HuH-7.5 (cell line): ENCODE measurements at places on chromosomes 11 and 22.

- DNase-seq = peak; percentile 51
Measured at GRCh38 chr11:8099291-8099899, 18.4 kb downstream of the TUB start.

GRCh38 chr11:3132271-3132781 lies 32.8 kb downstream of the OSBPL5 start:
- no peak for DNase-seq

- no peak for DNase-seq
Measured at GRCh38 chr11:109249597-109249996, 172.4 kb upstream of the C11orf87 start.

DNA sequence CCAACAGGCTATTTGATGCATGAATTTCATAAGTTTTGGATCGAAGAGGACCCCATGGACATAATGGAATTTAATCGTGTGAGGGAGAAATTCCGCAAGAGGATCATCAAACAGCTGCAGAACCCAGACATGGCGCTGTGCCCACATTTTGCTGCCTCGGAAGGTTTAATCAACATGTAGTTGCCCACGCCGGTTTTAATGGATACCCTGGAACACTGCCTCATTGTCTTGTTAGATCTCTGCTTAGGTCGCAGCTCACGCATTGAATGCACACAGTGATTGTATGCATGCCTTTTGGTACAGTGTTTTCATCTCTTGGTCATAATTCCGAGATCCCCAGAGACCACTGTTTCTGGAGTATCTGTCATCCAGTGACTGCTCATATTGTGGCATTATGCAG lies 46.8 kb downstream of the SLN start:
- DNase-seq = no peak

- DNase-seq = no peak
Measured at GRCh38 chr11:134196756-134197155, 27.0 kb downstream of the NCAPD3 start.

- DNase-seq = no peak
Measured at GRCh38 chr11:10413268-10413667, 41.8 kb upstream of the AMPD3 start.

GRCh38 chr11:108966206-108966605 lies 301.3 kb downstream of the DDX10 start:
- DNase-seq = no peak

- DNase-seq = no peak
Measured at GRCh38 chr11:10797001-10797400, 11.7 kb downstream of the EIF4G2 start.

DNA sequence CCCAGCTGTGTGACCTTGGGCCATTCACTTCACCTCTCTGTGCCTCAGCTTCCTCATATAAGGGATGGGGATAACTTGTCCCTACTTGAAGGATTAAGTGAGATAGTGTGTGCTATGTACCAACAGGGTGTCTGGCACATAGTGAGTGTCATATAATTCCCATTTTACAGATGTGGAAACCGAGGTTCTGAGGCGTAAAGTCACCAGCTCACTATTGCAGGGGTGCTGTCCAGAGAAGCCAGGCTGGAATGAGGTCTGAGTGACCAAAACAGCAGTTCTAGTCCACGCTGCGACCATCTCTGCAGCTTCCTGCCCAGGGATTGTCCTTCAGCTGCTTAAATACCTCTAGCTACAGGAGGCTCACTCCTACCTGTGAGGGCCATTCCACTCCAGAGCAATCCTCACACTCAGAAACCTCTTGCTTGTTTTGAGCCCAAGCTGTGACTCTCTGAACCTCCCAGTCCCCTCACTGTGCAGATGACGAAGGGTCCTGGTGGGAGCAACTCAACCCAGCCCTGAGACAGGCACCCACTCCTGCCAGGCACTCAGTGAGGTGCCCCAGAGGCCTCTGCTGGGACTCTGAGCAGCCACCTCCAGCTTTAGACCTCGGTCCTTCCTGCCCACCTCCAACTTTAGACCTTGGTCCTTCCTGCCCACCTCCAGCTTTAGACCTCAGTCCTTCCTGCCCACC lies 5.8 kb downstream of the MB start:
- no peak for DNase-seq
